ENCODE measurements at places on chromosomes 4 and X. TPM values are rescaled to one million over a fixed set of nuclear protein-coding genes. Genes with fewer than 3 reads are reported as not detected.

C4orf51 gene
- total RNA-seq, result not detected

ABLIM2 gene
- 18.7 TPM for total RNA-seq

UGT2B17 gene
- not detected for total RNA-seq

NXF2 gene
- not detected for total RNA-seq

DNA sequence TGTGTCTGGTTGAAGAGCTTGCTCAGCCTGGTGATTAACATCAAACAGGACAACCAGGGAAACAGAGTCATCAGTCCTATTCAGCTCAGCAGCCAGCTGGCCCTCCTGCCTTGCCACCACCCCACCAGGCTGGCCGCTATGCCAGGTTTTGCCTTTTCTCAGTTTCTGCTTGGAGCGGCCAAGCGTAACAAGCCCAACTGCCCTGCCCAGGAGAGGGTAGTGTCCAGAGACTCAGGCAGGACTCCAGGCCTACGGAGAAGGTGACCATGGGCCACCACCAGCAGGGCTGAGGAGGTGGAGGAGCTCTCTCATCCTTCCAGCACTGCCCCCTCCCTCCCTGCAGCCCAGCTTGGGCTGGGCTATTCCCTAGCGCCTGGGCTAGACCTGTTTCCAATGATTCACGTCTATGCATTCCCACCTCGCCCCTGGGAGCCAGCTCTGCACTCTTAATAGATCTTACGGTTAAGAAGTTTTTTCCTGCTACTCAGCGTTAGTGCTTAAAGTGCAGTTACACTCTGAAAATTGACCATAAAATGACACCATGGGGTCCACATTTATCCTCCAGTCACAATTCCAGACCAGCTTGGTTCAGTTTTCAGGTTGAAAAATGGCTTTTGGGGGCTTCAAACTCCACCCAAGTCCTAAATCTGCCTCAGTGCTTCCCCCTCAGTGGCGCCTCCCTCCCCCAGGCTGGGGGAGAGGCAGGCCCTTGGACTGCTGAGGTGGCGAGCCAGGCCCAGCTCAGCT is 124.0 kb upstream of the PJA1 start:
- peak; percentile 53 for ATAC-seq

- ATAC-seq, result no peak
Observed at GRCh38 chr4:86461849-86462248, 102.0 kb upstream of the MAPK10 start.

DNA sequence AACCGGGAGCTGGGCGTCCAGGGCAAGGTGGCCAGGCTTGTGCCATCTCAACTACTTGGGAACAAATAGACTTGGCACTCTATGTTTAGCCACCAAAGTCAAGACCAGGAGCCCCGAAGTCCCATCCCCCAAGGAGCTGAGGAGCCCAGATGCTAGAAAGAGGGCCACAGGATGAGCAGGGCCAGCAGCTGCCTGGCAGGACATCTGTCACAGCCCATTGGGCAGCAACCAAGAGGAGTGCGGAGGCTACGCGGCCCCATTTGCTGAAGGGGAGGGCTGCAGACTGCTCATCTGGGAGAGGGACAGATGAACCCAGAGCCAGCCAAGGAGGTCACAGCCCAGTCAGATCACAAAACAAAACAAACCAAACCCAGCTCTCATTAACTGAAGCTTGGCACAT is 22.9 kb upstream of the SOWAHD start:
- no peak for ATAC-seq

DNA sequence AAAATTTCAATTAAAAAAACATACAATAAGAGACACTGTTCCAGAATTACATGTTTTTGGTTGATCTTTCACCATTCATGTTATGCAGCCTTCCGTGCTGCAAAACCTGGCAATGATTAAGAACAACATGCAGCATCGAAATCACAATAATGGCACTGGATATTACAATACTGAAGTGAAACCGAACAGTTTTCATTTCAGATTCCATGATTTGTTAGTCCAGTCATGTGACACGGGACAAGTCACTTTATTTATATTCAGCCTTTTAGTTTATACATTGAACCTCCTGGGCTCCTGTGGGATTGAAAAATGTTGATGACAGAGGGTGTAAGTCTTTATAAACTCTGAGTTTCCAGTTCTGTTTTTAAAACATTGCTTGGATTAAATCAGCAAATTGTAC is 142.5 kb upstream of the TTC29 start:
- no peak for ATAC-seq

- ATAC-seq, result no peak
Observed at GRCh38 chrX:63737131-63737921, 47.7 kb downstream of the ARHGEF9 start.

DNA sequence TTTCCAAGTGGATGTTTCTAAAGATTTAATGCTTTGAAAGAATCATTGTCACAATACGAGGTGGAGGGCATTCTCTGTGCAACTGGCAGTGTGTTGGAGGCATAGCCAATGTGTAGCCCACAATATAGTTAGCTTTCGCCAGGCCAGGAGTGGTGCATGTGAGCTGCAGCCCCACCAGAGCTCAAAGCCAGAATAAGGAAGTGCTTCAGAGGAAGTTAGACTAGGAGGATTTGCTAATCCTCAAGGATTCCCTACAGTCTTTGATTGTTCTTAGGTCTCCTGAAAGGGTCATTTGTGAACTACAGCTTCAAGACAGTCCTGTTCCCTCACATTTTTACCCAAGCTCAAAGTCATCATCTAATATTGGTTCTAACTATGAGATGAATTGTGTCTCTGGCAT is 16.4 kb downstream of the TRPC5OS start:
- ATAC-seq, result no peak

GRCh38 chr4:19051831-19052230 is 1030.3 kb upstream of the LCORL start:
- no peak for ATAC-seq

- no peak for ATAC-seq
Observed at GRCh38 chr4:106981431-106981830, 54.7 kb downstream of the DKK2 start.

DNA sequence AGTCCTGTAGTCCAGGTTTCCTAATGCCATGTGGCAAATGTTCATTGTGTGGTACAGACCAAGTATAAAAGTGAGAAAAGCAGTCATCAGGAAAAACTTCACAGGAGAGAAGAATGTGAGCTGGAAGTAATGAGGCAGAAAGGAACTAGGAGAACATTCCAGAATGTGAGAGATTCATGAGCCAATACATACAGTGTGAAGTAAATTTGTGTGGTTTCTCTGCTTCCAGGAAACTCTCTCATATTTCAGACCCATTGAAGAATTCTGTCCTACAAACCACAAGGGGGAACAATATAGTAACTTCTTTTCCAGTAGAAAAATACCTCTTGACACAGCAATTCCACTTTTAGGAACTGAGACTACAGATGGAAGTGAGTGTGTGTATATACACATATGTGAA is 136.5 kb downstream of the RNF150 start:
- peak; percentile 85 for ATAC-seq

- no peak for ATAC-seq
Observed at GRCh38 chr4:27276307-27277073, 415.8 kb downstream of the STIM2 start.

GRCh38 chr4:55079451-55080173 is 45.8 kb downstream of the KDR start:
- no peak for ATAC-seq

DNA sequence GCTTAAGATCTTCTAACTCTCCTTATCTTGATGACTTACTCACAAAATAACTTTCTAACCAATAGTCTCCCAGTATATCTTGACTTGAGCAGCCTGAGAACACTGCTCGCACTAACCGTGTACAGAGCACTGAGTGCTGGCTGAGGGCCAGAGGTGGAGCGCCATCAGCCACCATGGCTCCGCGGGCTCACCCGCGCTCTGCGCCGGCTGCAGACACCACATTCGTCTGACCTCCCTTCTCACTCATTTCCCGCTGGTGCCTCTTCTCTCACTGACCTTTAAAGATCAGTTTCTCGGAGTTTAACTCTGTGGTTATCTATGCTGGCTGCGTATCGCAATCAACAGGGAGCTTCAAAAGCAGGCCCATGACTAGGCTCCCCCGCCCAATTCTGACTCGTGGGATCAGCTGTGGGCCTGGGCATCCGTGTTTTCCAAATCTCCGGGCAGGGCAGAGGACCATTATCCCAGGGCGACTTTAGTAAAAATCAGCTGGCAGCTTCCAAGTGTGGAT is 78.6 kb downstream of the HAUS3 start:
- ATAC-seq, result no peak
